ENCODE measurements at places on chromosomes 1 and 21.

GRCh38 chr21:36092681-36093080 is 22.9 kb downstream of the CBR1 start:
- no peak for DNase-seq

GRCh38 chr1:156502894-156503697 is 2.5 kb upstream of the MEF2D start:
- DNase-seq: peak; percentile 96

- no peak for DNase-seq
Observed at GRCh38 chr21:16426936-16427335, 697.2 kb downstream of the USP25 start.

GRCh38 chr1:196143602-196144342 is 464.5 kb downstream of the KCNT2 start:
- no peak for DNase-seq

- no peak for DNase-seq
Observed at GRCh38 chr1:9749361-9749760, 74.4 kb downstream of the CLSTN1 start.
